ENCODE measurements at places on chromosomes 13 and 19. TPM values are rescaled to one million over a fixed set of nuclear protein-coding genes. Genes with fewer than 3 reads are reported as not detected.

ZNF506 gene
- 11.6 TPM for total RNA-seq

LGALS7 gene
- total RNA-seq, result not detected

- no peaks in the 10 kb centered on the region for H3K36me3 ChIP-seq
- no peaks in the 10 kb centered on the region for H3K27me3 ChIP-seq
- no peak for DNase-seq
- H3K4me1 ChIP-seq, result peaks cover 23% of the 10 kb centered on the region
- H3K4me3 ChIP-seq, result no peak overlapping the region
- no peak overlapping the region for H3K27ac ChIP-seq
These were observed 27.9 kb downstream of the FAM124A start for GRCh38 chr13:51249770-51250741.

DNA sequence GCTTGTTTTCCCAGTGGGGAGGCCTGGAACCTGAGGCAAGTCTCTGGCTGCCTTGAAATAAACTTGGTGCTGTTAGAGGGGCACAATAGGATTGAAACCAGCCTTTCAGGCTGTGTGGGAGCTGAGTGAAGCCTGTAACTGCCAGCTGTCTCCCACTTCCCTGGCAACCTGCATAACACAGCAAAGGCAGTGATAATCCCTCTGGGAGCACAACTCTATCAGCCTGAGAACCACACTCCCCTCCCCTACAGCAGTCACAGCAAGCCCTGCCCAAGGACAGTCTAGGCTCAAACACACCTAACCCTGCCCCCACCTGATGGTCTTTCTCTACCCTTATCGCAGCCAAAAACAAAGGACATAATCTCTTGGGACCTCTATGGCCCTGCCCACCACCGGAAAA, 683.8 kb upstream of the ATXN8OS start:
- H3K36me3 ChIP-seq, result no peaks in the 10 kb centered on the region
- no peak overlapping the region for H3K27ac ChIP-seq
- no peak for DNase-seq
- H3K4me3 ChIP-seq, result no peak overlapping the region
- H3K27me3 ChIP-seq, result no peaks in the 10 kb centered on the region

Measured in heart left ventricle (tissue), 16 donors.